ENCODE measurements at places on chromosomes 6 and 20. TPM values are rescaled to one million over a fixed set of nuclear protein-coding genes. Genes with fewer than 3 reads are reported as not detected.
A peak's percentile ranks its signal among the peaks of the same experiment; 100 is the strongest.

- peak; percentile 19 for DNase-seq
- H3K27ac ChIP-seq: no peak overlapping the region
- H3K4me1 ChIP-seq: peaks cover 4% of the 10 kb centered on the region
- no peak overlapping the region for H3K4me3 ChIP-seq
- H3K27me3 ChIP-seq: no peaks in the 10 kb centered on the region
- no peaks in the 10 kb centered on the region for H3K36me3 ChIP-seq
Measured at GRCh38 chr6:118812970-118813369, 81.0 kb upstream of the ASF1A start.

DNA sequence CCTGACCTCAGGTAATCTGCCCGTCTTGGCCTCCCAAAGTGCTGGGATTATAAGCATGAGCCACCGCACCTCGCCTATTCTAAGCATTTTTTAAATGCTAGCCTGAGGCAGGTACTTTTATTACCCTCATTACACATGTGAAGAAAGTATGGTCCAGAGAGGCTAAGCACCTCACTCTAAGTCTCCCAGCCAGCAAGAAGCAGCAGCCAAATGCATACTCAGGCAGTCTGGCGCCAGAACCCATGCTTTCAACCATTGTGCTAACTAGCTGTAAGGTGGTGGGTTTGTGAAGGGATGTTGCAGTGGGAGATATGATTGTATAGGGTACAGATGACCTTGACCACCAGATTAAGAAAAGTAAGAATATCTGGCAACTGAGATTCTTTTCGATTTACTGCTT lies 26.1 kb upstream of the RIPOR2 start:
- no peaks in the 10 kb centered on the region for H3K36me3 ChIP-seq
- DNase-seq: no peak
- no peak overlapping the region for H3K27ac ChIP-seq

GRCh38 chr6:40692337-40692736 lies 105.2 kb upstream of the LRFN2 start:
- H3K4me1 ChIP-seq: no peaks in the 10 kb centered on the region
- no peak overlapping the region for H3K4me3 ChIP-seq
- H3K27ac ChIP-seq: no peak overlapping the region
- H3K36me3 ChIP-seq: no peaks in the 10 kb centered on the region

Gene SIGLEC1
- total RNA-seq: not detected

Gene SH3BGRL2
- 3.8 TPM for total RNA-seq
